ENCODE measurements at places on chromosomes 1 and 21.

GRCh38 chr1:70093250-70093975 is 112.0 kb downstream of the LRRC40 start:
- DNase-seq = no peak

DNA sequence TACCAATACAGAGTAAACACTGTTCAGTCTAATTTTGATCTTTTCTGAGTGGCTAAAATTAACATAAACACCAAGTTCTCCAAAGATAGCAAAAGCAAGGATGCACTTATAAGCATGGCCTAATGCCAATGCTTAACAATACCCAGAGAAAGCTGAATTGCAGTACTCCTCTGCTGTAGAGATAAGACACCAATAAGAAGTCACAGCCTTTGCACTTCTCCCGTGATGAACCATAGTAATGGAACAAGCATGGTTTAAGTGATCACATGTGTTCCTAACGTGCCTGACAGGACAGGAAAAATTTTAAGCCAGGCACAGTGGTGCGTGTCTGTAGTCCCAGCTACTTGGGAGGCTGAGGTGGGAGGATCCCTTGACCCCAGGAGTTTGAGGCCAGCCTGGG is 5.6 kb downstream of the PRDX1 start:
- DNase-seq = no peak

GRCh38 chr1:223716302-223716862 is 4.0 kb downstream of the CAPN2 start:
- no peak for DNase-seq

GRCh38 chr1:196779093-196779492 is 4.5 kb downstream of the CFHR3 start:
- no peak for DNase-seq

DNA sequence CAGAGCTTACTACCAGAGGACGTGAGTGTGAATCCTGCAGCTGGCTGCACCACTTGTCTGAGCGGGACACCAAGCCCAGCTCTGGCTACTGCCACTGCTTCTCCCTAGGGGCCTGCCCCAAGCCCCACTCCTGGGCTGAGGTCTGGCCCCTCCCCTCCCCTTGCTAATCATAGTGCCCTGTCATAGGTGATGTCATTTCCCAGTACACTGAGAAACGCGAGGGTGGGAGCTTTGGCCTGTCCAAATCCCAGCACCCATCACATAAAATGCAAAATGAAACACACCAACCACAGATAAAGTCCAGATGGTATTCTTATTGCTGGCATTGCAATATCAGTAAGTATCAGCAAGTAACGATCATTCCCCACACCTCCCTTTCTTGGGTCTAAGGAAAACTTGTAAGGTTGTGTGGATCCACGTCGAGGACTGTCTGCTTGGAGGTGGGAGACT is 77.7 kb downstream of the TOMM20 start:
- no peak for DNase-seq

DNA sequence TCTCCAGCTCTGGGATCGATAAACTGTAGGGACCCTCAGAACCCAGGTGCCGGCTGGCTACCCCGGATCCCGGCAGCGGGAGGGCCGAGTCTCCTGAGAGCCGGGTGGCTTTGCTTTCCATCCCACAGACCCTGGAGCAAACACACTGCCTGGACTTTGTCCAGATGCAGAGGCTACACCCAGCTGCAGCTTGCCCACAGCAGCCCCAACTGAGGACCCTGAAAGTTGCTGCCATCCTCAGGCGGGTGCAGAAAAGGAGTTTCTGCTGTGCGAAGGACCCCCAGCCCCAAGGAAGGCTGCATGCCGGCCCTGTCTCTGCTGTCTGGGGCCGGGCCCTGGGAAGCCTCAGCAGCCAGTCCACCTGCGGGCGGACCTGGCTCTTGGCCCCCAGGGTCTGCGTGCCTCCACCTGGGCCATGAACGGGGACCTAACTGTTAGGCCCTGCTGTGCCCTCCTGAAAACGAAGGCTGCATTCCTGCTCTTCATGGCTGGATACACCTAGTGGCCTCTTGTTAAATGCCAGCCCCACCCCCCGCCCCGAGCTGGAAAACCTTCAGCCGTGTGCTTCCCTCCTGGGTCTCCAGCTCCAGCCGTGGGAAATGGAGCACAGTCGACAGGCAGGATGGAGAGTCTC is 97.5 kb upstream of the ARHGEF16 start:
- DNase-seq = no peak

DNA sequence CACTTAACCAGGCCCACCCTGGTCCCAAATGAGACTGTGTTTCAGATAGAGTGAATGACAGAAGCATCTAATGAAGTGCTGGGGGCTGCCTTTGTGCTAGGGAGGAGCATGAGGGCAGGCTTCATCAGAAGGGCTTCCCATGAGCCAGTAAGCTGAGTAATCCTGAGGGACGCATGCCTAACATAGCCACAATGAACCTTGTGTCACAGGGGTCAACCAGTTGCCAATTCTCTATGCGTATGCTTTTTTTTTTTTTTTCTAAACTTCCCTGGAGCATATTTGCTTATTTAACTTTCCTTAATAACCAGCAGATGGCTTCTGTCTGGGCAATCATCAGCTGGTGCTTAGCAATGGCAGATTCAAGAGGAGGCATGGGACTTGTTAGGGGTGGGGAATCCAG is 25.5 kb upstream of the CYP2J2 start:
- no peak for DNase-seq

DNA sequence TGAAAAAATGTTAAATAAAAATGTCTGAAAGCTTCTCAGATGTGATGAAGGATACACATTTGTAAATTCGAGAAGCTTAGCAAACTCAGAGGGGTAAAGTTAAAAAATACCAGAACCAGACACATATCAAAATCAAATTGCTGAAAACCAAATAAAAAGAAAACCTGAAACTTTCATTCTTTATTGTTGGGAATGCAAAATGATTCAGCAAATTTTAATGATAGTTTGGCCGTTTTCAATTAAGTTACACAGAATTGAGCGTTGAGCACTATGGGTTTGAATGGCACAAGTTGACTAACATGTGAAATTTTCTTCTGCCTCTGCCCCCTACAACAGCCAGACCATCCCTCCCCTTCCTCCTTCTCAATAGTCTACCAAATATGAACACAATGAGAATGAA is 33.5 kb upstream of the GRIK1 start:
- DNase-seq = no peak

- no peak for DNase-seq
Observed at GRCh38 chr1:246099570-246099969, 407.5 kb downstream of the SMYD3 start.

DNA sequence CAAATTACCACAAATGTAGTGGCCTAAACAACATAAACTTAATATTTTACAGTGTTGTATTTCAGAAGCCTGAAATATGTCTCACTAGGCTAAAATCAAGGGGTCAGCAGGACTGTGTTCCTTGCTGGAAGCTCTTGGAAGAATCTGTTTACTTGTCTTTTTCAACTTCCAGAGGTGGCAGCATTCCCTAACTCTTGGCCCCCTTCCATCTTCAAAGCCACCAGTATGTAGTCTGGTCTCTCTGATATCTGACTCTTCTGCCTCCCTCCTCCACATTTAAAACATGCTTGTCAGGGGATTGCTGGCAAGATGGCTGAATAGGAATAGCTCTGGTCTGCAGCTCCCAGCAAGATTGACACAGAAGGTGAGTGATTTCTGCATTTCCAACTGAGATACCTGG is 567.5 kb downstream of the PLA2G4A start:
- DNase-seq = no peak

- no peak for DNase-seq
Observed at GRCh38 chr1:203083463-203083921, 2.3 kb downstream of the MYOG start.

DNA sequence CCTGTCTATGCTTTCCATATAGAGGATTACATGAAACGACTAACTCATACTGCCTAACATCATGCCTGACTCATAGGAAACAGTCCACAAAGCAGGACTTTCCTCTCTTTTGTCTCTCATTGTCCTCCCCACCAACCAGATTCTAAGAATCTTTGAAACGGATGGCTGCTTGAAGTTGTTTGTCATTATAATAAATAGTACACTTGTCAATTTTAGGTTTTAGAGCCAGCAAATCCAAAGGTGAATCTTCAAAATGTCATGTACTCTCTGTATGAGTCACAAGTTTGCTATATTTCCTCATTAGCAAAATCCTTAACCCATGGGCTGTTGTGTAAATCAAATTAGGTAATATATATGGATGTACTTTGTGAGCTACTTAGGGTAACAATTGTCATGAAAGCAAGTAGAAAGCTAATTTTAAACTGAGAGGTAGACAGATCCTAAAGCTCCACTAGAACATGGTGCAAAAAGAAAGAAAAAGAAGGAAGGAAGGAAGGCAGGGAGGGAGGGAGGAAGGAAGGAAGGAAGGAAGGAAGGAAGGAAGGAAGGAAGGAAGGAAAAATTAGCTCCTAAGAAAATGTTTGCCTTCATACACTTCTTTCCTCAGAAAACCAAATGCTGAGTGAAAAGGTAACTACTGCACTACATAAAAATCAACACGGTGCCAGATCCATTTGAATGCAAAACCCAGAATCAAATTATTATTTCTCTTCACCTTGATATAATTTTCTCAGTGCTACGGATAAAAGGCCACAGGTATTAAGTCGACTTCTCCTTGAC is 129.5 kb upstream of the PRMT6 start:
- DNase-seq = no peak

DNA sequence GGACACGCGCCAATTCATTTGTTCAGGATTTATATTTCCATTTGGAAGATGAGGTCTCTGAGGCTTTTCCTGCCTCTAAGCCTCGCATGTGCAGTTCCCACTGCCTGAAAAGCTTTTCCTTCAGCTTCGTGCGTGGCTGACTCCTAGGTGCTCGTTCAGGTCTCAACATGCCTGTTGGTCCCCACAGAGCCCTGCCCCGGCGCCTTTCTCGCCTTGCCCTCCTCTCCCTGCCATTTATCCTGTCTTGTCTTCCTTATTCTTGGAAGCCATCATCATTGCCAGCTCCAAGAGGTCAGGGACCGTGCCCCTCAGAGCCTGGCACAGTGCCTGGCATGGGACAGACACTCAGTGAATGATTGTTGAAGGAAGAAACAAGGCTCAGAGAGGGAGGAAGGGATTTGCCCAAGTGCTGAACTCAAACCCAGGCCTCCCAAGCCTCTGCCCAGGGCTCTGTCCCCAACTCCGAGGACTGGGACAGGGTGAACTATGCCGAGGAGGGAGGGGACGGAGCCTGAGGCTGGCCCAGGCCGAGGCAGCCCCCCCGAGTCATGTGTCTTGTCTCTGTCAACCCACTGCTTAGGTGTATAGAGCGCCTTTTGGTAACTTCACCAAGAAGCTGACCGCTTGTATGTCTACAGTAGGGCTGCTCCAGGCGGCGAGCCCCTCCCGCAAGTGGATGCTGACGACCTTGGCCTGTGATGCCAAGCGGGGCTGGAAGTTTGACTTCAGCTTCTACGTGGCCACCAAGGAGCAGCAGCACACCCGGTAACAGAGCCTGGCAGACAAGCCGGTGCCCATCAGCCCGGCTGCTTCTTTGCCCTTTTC is 47.3 kb downstream of the DISP3 start:
- peak; percentile 68 for DNase-seq

DNA sequence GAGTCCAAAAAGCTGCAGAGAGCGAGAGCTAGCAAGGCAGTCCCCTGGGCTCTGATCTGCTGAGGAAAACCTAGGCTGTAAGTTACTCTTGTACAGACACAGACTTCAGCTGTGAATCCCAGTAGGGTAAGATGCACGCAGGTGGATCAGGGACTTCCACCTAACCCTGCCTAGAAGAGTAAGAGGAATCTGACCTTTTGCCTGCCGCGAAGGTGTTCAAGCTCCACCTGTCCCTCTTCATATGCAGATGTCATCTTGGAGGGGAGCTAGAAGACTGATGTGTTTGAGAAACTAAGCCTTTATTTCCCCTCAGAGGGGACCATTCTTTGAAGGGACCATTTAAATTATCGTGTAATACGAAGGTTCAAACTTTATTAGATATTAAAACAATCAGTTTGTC is 108.6 kb upstream of the USP24 start:
- DNase-seq = no peak

- no peak for DNase-seq
Observed at GRCh38 chr1:35555601-35556477, 1.4 kb downstream of the KIAA0319L start.

DNA sequence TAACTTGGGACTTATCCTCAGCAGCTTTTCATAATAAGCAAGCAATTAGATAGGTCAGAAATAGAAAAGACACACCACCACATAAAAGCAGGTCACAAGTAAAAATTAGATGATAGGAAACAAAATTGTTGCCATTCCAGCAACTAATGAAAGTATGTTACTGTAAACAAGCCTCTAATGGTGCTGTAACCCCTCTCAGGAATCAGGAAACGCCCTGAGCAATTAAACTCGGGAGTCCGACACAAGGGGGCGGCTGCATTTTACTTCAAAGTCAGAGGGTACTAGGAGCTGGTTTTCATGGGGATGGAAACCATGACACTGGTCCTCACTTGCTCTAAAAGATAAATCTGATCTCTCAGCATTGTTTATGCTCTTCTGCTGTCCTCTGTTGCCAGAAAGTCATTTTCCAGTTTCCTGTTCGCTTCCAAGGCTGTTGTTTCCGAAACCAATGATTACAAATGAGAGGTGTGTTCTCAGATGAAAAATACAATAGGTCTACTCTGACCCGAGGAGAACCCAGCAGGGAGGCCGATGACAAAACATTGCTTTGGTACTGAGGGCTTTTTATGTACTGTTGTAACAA is 93.4 kb downstream of the TGFBR3 start:
- DNase-seq = no peak

DNA sequence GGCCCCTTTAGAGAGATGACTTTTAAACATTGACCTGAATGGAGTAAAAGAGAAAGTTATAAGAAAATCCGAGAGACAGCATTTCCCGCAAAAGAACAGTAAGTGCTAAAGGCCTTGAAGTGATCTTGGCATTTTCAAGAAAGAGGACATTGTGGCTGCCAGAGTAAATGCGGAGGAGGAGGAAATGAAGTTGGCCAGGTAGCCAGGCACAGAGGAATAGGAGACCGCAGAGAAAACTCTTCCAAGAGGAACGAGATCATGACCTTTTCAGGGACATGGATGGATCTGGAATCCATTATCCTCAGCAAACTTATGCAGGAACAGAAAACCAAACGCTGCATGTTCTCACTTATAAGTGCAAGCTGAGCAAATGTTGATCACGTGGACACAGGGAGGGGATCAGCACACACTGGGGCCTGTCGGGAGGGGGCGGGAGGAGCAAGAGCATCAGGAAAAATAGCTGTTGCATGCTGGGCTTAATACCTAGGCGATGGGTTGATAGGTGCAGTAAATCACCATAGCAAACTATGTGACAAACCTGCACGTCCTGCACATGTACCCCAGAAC is 49.7 kb downstream of the EEIG2 start:
- no peak for DNase-seq

DNA sequence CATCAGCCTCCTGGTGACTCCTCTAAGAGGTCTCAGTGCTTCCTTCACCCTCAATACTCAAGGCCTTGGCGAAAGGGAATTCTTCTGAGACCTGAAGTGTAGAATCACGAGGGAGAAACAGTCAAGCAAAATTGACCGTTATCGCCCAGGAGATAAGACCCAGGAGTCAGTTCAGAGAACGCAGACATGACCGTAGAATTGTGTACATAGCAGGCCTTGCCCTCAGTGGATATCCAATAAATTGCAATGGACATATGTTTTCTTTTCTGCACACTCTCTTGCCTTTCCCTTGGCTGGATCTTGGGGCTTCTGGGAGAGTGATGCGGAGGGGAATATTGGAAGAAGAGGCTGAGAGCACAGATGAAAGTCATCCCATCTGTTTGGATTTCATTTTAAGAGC is 15.7 kb upstream of the ETS2 start:
- no peak for DNase-seq

Measured in suprapubic skin (tissue), 4 donors.